Hematopoietic multipotent progenitor cell (in vitro differentiated cells): ENCODE measurements at places on chromosomes 16 and 17. TPM values are rescaled to one million over a fixed set of nuclear protein-coding genes. Genes with fewer than 3 reads are reported as not detected.
A peak's percentile ranks its signal among the peaks of the same experiment; 100 is the strongest.

DNA sequence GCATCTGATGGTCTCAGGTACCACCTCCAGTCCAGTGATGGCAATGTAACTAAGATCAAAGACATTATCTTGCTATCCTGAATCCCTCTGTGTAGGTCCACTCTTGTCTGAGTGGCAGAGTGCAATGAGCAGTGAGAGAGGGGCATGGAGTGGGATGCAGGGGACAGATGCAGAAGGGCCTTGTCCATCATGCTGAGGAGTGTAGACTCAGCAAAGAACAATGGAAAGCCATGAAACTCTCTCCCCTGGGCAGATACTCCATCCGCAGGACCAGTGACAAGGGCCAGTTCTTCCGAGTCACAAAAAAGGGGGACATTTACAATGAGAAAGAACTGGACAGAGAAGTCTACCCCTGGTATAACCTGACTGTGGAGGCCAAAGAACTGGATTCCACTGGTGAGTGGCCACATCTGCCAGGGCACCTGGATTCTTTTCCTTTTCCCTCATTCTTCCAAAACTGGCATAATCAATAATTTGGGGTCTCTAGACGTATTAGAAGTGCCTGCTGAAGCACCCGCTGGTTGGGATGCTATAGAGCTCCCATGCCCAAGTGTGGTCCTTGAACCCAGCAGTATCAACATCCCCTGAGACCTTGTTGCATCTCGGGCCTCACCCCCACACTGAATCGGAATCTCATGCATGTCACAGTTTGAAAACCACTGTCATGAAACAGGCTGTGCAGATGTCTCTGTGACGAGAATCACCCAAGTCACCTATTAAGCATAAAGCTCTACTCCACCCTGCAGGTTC is 29.5 kb downstream of the CDH5 start:
- DNase-seq = no peak

- no peak for DNase-seq
Measured at GRCh38 chr17:19596869-19597268, 51.7 kb upstream of the ALDH3A2 start.

GRCh38 chr16:14301169-14302030 is 230.3 kb downstream of the MRTFB start:
- no peak for DNase-seq

DNA sequence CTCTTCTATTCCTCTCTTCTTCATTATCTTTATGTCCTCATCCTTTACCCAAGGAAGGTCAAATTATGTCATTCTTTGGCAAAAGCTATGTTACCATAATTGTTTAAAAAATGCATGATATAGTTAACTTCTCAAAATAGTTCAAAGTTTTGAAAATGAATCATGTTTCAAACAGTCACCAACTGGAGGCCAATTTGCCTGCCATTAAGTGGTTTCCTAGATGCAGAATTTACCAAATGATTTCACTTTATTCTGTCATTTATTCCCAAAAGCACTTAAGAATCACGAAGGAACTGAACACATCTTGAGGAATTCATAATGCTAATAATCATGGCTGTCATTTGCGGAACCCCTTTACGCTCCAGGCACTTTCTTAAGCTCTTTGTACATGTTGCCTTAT is 190.9 kb upstream of the CDH11 start:
- DNase-seq = no peak

DNA sequence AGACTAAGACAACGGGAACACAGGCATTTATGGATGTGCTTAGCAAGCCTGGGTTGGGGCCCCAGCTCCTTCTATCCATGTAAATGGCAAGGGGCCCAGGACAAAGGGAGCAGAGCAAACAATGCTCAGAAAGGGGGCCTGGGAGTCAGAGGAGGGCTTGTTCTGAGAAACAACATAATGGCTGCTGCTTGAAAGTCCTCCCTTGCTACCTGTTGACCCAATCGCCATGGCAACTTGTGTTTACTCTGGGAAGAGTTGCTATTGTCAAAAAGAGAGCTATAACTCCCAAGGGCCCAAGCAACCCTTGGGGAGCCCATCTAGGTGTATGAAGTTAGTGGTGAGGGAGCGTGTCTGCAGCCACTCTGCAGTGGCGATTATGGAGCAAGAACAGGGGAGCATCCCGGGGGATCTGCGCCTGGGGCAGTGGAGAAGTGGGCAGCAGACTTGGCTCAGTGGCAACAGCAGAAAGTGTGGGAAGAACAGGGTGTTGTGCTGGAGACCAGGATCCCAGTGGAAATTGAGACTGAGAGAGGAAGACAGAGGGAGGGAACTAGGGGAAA is 118.7 kb upstream of the NLRP1 start:
- DNase-seq = no peak

DNA sequence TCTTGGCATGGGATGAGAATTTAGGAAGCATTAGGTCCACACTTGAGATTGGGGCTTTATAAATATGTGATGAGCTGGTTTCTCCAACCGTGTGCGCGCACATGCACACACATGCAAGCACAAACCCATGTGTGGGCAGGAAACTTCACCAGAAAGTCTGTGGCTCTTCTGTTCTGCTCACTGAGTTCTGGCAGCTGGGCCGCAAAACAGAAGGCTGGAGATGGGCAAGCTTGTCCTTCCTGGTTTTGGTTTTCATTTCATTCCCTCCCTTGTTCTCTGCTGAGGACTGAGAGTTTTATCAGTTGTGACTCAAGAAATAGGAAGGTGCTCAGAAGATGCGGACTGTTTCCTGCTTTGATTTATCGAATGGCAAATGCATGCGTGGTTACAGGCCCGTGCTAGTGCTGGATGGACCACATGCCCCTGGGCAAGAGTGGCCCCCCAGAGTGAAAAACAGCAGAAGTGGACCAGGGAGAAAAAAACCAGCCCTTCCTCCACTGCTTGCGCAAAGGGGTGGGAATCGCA is 14.1 kb downstream of the MAP3K14 start:
- DNase-seq = peak; percentile 67

- DNase-seq = no peak
Measured at GRCh38 chr17:5580969-5581368, 3.3 kb downstream of the NLRP1 start.

- no peak for DNase-seq
Measured at GRCh38 chr17:79515110-79515509, 95.7 kb downstream of the RBFOX3 start.

- DNase-seq = no peak
Measured at GRCh38 chr17:45320349-45320930, 3.6 kb upstream of the MAP3K14 start.

DNA sequence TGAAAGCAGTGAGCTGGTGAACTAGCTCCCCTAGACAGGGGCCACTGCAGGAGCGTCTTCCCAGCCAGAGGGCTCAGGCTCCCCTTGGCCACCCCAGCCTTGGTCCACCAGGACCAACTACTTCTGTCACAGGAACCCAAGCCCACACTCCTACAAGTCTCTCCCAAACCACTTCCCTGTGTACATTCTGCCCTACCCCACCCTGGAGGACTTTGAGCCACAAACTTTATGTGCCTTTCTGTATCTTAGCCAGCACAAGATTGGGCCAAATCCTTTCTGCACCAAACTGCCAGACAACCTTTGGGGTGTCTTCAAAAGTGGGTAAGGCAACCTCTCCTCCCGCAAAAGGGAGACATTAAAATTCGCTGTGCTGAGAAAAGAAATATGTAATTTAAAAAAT is 31.6 kb downstream of the EFCAB5 start:
- no peak for DNase-seq

GRCh38 chr17:48753794-48754499 is 25.4 kb upstream of the HOXB13 start:
- no peak for DNase-seq

DNA sequence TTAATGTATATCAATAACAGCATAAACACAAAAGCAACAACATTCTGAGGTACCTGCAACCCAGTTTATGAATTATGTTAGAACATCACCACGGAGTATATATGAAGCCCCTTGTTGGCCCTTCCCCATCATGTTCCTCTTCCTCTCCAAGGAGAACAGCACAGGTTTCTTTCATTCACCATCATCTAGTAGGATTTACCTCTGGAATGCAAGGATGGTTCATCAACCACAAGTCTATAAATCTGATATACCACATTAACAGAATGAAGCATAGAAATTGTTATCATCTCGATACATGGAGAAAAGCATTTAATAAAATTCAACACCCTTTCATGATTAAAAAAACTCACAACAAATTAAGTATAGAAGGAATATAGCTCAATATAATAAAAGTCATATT is 6.2 kb upstream of the PRSS54 start:
- no peak for DNase-seq

GRCh38 chr17:74190807-74191406 is 12.6 kb upstream of the RPL38 start:
- DNase-seq = no peak

GRCh38 chr16:20611350-20611902 is 35.3 kb upstream of the ACSM2B start:
- DNase-seq = no peak

DNA sequence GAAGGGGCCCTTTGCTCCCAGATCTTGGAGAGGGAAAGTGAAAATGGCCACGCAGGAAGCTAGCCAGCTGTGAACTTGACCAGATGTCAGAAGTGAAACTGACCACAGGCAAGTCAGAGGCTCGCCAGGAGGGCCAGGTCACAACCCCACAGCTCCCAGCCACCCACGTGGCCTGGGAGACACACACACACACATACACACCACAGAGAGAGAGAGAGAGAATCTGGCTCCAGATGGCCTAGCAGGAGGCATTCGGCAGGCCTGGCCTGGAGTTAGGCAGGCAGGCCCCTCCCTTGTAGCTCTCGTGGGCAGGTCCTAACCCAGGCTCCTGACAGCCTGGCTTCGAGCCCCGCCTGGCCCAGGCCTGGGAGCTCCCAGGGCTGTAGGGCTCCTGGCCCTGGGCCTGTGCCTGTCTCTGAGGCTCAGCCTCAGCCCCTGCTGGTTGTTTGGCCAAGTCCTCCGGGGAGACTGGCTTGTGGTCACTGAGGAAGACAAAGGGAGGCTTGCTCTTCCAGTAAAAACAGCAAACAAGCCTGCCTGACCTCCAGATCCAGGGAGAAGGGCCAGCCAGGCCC is 20.2 kb downstream of the NGFR start:
- DNase-seq = no peak

- no peak for DNase-seq
Measured at GRCh38 chr17:76085731-76086366, 6.9 kb downstream of the ZACN start.

- no peak for DNase-seq
Measured at GRCh38 chr17:15912416-15912955, 32.4 kb upstream of the ADORA2B start.

DNA sequence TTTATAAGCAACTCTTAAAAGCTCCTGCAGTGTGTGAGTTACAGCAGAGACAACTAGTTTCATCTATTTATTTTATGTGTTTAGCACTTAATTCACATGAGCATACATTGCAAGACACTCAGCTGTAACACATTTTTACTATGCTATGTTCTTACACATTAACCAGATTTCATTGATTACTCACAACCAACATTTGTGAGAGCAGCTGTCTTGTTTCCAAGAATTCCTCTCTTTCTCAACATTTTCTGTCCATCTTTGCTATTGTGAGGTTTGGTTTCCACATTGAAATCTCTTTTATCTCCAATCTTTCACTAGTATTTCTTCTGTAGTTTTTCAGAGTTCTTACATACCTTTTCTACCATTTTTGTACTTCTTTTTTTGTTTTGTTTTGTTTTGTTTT is 51.2 kb downstream of the COPRS start:
- DNase-seq = no peak

- no peak for DNase-seq
Measured at GRCh38 chr17:81962499-81963441, 1.8 kb upstream of the NOTUM start.

GRCh38 chr16:3113765-3114479 is 1.5 kb downstream of the ZNF205 start:
- no peak for DNase-seq

DNA sequence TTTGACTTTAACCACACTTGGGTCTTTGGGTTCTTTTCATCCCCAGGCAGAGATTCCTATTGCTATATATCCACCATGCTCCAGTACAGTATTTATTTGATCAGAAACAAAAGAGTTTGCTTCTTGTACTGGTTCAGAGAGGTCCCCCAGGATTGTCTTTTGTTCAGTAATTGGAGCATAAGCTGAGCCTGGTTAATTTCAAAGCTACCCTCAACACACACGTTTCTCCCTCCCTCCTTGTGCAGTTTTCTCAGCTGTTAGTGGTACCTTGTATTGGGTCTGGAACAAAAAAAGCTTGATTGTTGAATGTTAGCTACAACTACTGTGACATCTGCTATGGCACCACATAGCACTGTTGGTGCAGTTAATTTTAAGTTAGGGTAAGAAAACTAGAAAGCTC is 50.0 kb downstream of the NUP93 start:
- no peak for DNase-seq

DNA sequence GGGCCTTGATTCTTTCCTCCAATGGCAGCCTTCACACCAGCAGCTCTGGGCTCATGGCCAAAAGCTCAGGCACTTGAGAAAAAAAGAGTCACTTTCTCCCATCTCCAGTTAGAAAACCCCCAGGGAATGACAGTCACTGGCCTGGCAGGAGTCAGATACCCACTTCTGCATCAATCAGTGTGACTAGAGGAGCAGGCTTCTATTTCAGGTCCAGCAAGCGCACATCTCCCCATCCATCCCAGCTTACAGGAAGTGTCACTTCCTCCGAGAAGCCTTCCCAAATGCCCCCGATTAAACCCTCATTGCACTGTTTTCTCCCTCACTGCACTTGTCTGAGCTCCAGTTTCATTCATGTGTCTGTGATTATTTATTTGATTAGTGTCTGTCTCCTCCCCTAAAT is 30.4 kb upstream of the CCL1 start:
- DNase-seq = no peak

GRCh38 chr16:2039274-2040031 is 8.2 kb downstream of the NTHL1 start:
- no peak for DNase-seq

GRCh38 chr16:24988129-24988518 is 27.0 kb downstream of the ARHGAP17 start:
- no peak for DNase-seq

DNA sequence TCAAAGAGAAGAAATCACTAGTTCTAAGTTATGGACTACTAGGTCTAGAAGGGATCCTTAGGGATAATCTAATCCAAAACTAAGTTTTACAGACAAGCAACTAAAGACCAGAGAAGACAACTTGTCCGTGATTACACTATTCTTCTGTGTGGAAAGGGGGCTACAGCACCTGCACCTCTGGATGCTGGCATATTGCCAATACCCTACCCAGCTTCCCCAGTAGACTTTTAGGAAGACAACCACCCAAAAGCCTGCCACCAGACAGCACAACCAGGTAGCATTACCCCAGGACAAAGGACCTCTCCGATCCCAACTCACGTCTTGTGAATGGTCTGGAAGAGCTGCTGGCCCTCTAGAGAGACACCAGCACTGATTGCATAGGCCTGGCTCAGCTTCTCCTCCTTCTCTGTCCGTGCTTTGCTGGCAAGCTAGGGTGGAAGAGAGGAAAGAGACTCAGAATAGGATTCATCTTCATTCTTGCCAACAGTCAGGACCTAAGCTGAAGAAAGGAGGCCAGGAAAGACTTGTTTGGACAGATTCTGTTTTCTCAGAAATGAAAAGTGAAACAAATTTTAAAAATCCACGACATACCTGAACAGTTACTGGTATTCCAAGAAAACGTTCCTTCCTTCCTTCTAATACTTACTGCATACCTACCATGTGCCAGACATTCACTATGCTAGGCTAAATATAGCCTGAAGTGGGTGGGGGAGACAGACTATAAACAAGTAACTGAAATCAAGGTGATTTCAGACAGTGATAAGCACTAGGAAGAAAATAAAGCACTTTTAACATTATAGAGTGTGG is 25.3 kb upstream of the TMEM101 start:
- DNase-seq = no peak

BRIP1 gene
- 4.0 TPM for total RNA-seq

CCL1 gene
- not detected for total RNA-seq

KRTAP2-2 gene
- not detected for total RNA-seq

CCL4L2 gene
- not detected for total RNA-seq

KIF19 gene
- under 0.01 TPM for total RNA-seq

ST6GALNAC2 gene
- 0.81 TPM for total RNA-seq

TNFSF12 gene
- 11.0 TPM for total RNA-seq

TMEM204 gene
- total RNA-seq = 14.8 TPM
